ENCODE measurements at places on chromosomes 16 and 17.

DNA sequence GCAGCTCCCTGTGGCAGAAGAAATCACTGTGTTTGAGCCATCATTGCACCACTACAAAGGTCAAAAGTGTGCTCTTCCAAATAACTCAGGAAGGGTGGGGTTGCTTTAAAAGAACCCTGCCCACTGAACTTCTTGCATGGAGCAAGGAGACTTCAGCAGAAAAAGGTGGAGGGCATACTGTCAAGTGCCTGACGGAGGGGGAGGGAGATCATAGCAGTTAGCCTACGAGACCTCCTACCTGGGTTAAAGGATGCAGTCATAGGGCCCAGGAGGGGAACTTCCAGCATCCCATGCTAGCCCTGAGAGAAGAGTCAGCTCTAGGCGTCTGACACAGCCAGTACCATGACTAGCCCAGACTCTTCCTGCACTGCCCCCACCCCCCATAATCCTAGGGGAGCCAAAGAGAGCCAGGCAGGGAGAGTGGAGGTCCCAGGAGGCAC lies 45.3 kb upstream of the MSI2 start:
- DNase-seq = no peak

DNA sequence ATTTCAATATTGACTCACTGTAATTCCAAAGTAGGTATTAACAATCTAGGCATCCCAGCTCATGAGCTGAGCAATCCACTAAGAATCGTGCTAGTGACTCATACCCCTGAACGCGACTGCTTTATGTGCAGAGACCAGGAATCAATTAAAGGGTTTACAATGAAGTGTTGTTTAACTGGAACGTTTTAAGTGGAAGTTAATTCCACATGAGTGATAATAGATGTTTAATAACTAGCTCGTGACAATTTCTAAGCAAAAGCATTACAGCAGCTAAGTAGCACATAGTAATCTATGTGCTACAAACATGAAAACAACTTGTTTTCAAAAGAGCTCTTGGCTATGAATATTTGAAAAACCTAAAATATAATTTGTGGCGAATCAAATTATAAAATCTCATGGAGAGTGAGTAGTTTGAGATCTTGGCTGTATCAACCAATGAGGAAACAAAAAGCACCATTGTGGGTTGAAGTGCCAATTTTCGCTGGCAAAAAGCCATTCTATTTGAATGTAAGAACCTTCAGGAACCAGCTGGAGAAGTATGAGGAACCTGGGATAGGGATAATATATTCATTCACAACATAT lies 9.4 kb downstream of the GJC1 start:
- no peak for DNase-seq

DNA sequence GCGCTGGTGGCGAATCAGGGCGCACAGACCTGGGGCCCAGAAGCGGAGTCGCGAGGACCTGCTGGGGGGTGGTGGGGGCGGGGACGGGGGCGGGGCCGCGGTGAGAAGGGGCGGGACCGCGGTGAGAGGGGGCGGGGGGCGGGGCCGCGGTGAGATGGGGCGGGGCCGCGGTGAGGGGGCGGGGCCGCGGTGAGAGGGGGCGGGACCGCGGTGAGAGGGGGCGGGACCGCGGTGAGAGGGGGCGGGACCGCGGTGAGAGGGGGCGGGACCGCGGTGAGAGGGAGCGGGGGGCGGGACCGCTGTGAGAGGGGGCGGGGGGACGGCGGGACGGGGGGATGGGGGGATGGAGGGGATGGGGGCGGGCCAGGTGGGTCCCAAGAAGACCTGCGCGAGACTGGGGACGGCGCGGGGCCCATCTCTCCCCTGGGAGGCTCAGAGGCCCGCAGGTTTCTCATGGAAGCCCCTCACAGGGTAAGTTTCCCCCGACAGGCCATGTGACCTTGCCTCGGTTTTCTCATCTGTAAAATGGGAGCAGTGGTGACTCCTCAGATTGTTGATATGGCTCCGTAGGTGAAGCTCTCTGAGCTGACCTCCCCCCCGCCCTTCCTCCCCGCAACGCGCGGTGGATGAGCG lies 28.6 kb upstream of the DBNDD1 start:
- DNase-seq = no peak

DNA sequence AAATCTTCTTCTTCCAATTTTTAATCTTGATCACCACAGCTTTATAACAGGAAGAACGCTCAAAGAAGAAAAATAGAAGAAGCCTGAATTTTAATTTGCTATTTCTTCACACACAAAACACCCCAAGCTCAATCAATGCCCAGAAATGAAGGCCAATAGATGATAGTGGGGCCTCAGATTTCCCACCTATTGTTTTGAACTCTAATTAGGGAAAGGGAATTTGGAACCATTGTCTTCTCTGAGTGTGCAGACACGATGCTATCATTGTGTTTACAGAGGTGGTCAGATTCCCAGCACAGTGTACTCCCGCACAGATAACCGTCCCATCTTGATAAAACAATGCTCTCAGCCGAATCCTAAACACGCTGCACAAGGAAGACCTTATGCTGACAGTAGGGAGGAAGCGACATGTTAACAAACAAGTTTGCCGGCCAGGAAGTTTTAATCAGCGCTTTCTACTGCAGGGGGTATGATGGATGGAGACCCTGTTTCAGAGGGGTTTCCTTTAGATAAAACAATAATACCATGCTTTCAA lies 684.7 kb downstream of the MAF start:
- DNase-seq = no peak

GRCh38 chr17:49522357-49522890 lies 27.3 kb downstream of the NGFR start:
- DNase-seq = no peak

DNA sequence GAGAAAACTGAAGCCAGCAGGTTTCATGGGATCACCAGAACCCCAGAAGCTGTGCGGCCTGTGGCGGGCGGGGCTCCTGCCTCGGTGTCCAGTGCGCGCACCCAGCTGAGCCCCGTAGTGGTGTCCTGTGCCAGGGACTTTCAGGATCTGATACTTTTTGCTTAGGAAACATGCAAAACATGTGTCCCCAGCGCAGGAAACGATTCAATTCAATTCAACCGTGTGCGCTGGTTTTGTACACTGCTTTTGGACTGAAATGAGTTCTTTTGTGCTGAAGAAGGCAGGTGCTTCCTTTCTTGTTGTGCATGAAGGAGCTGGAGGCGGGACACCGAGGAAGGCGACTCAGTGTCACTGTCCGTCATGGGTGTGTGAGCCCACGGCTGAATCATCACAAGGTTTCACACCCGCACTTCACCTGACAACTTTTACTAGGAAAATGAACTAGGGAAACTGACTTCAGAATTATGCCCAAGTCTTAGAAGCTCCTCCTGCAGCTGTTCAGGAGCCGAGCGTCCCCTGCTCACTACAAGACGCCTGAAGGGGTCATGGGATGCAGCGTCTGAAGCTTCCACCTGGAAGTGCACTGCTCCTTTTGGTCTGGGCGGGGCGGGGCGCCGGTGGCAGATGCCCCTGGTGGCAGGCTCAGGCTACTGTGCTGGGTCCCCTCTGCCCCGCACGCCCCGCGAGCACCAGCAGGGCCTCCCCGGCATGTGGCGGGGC lies 31.4 kb upstream of the ZNF750 start:
- no peak for DNase-seq

DNA sequence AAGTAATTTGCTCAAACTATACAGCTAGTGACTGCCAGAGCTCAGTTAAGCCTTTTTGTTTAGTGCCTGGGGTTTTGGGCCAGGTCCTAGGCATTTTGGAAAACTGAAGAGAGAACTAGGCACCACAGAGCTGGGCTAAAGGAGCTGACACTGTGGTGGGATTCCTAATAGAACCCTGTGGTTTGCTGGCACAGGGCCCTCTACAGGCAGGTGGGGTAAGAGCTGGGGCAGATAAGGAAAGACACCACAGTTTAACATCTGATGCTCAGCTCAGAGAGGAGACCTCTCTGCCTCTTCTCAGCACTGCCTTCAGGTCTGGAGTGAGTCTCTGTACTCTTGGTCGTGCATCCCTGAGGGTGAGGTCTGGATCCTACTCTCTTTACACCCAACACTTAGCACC lies 121.2 kb downstream of the SNX11 start:
- DNase-seq = no peak

DNA sequence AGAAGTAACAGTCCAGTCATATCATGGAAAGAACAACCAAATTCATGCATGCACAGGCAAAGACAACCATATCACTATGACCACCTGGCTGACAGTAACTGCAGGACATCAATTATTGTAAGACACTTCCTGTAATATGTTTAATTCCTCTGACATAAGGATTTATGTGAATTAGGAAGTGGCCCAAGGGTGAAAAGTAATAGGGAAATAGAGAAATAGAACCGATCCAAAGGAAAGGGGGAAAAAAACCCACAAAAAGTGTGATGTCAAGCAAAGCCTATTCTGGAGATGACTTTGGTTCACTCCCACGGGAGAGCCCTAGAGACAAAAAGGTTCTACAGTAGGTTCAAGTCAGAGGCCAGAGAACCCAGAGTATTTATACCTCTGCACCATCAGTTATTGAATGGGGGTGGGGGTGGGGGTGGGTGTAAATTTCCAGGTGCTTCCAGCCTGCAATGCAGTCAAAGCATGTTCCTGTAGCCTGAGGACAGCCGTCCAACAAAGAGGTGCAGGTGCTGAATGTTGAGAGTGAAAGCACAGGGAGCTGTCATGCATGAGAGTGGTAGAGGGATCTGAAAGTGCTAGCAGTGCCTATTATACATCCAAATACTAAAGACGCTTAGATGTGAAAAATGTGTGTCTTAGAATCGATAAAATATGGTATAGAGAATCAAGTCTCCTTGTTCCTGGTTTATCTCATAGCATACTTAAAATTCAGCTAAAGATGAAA lies 95.6 kb upstream of the HLF start:
- no peak for DNase-seq

Data from CD4-positive, alpha-beta T cell treated with Interleukin-4 for 1 hour (primary cell).